ENCODE measurements at places on chromosomes 11 and 22. TPM values are rescaled to one million over a fixed set of nuclear protein-coding genes. Genes with fewer than 3 reads are reported as not detected.

The IL17REL gene
- total RNA-seq: not detected

The RAB39A gene
- 0.13 TPM for total RNA-seq

The P2RX6 gene
- total RNA-seq: not detected

The PNPLA5 gene
- not detected for total RNA-seq

The ST14 gene
- total RNA-seq: 109 TPM

The OMP gene
- 1.1 TPM for total RNA-seq

The C11orf86 gene
- total RNA-seq: not detected

The KCNK4 gene
- total RNA-seq: not detected

The APOBEC3G gene
- 12.1 TPM for total RNA-seq

The GSTT2B gene
- not detected for total RNA-seq

All from esophagus squamous epithelium (tissue), 5 donors.